ENCODE measurements at places on chromosomes 6 and 20.

- no peak for DNase-seq
Observed at GRCh38 chr20:14576196-14576877, 238.9 kb upstream of the FLRT3 start.

DNA sequence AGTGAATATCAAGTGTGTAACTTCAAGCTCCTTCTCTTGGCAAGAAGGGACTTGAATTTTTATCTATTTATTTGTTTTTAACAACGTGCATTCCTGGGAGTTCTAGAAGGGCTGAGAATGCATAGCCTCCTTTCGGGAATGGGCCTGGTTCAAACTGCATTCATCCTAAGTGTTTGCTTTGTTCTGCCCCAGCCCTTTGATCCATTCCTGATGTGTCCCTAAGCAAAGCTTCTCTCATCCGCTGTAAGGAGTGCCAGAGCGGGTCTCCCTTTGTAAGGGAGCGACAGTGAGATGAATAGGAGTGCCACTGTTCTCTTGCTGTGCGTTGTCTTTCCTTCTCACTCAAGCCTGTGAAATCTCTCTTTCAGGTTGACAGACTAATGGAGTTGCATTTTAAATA is 61.0 kb upstream of the VSTM2L start:
- DNase-seq: no peak

- peak; percentile 49 for DNase-seq
Observed at GRCh38 chr6:142746524-142746923, 198.5 kb downstream of the HIVEP2 start.

GRCh38 chr20:41508335-41508734 is 109.8 kb downstream of the CHD6 start:
- DNase-seq: no peak

GRCh38 chr20:22394583-22394982 is 189.8 kb downstream of the FOXA2 start:
- no peak for DNase-seq

DNA sequence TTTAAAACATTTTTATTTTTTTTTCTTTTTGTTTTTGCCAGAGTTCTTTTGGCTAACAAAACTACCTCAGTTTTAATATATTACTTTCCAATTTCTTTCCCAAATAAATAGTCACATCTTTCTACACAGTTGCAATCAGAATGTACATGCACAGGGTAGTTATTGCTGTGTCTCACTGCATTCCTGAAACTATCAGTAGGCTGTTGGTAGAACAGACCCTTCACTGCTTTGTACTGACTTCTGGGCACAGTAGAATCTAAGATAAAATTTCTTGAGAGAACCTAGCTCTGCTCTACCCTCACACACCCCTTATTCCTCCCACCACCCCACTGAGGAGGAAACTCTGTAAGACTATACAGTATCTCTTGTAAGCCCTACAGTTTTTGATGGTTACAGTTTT is 19.9 kb downstream of the TPX2 start:
- peak; percentile 52 for DNase-seq

- DNase-seq: peak; percentile 29
Observed at GRCh38 chr20:50338479-50339391, 148.1 kb downstream of the CEBPB start.

GRCh38 chr6:111523484-111524167 is 40.6 kb upstream of the REV3L start:
- no peak for DNase-seq

DNA sequence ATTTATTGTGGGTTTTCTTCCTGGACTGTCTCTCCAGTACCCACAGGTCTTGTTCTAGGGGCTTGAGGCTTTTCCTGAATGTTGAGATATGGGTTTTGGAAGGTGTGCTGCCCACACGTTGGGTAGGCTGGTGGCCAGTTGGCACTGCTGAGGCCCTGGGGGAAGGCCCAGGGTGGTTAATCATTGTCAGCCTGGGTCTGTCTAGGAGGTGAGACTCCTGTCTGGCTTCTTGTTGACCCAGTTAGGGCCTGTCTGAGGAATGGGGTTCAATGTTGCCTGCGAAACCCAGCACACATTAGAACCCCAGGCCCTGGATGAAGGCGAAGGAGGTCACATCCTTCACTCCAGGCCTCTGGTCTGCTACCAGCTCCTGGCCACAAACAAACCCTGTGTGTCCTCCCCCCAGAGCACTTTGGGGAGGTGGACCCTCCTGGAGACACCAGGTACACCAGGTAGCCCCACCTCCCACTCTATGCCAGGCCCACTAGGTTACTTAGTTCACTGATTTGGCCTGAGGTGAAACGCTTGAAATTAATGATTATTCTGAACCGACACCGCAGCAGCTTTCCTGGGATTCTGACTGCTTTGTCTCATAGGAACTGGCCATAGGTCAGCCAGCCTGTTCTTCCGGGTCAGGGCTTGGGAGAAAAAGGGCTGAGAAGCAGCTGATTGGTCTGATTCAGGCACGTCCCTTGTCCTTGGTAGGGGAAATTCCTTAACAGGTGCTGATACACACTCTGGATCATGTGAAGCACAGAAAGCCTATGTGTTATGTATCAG is 15.2 kb downstream of the DNMT3B start:
- DNase-seq: no peak

- DNase-seq: no peak
Observed at GRCh38 chr6:51684603-51685002, 402.8 kb downstream of the PKHD1 start.

- no peak for DNase-seq
Observed at GRCh38 chr6:34773916-34774315, 16.6 kb downstream of the SNRPC start.

- no peak for DNase-seq
Observed at GRCh38 chr6:160060221-160060620, 61.4 kb upstream of the SLC22A1 start.

GRCh38 chr6:34817446-34817845 is 25.6 kb downstream of the BLTP3A start:
- no peak for DNase-seq

GRCh38 chr6:123655521-123656306 is 19.0 kb upstream of the TRDN start:
- DNase-seq: no peak

- DNase-seq: peak; percentile 23
Observed at GRCh38 chr20:49310705-49311104, 32.8 kb upstream of the ZNFX1 start.

GRCh38 chr6:74439123-74439811 is 743.3 kb downstream of the CD109 start:
- peak; percentile 12 for DNase-seq

- DNase-seq: no peak
Observed at GRCh38 chr6:70236343-70236742, 66.5 kb downstream of the COL9A1 start.

DNA sequence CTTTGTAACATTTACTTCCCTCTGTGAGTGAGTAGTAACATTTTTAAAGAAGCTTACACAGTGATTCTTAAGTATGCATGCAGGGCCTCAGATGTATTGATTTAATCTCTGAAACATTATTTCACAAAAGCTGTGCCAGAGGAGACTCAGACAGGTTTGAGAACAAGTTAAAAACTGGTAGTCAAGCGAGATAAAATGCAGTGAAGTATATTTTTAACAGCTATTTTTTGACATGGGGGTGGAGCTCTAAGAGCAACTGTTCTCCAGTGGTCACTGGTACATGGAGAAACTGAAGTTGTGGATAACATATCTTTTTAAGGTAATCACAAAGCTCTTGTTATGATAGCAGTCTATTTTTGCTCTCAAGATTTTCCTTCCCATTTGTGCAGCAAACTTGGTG is 20.4 kb downstream of the DSTN start:
- DNase-seq: peak; percentile 32

GRCh38 chr20:44762466-44763140 is 16.9 kb downstream of the KCNK15 start:
- no peak for DNase-seq

- DNase-seq: no peak
Observed at GRCh38 chr6:116426551-116426950, 34.6 kb upstream of the CALHM6 start.

DNA sequence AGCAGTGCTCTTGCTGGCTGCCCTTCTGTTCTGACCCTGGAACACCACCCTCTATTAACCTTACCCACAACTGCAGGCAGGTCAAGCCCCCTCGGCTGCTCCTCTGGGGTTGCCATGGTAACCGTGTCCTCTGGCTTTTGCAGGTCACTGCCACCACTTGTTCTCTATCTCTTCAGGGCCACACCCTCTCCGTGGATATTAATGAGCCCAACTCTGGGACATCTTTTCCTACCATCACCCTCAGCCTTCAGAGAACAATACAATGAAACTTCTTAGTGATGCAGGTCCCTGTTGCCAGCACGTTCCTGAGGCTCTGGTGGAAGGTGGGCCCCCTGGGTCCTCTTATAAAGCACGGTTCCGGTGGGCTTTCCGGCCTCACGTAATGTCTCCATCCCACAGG is 30.8 kb upstream of the MICB start:
- no peak for DNase-seq

DNA sequence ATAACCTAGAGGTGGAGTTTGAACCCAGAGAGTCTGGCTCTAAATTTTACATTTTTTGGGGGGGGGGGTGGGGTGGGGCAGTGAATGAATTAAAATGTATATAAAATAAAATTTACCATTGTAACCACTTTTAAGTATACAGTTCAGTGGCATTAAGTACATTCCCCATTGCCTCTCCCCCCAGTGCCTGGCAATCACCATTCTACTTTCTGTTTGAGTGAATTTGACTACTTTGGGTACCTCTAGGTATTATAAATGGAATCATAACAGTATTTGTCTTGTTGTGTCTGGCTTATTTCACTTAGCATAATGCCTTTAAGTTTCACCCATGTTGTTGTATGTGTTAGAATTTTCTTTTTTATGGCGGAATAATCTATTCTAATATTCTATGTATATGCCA is 2.7 kb downstream of the FAM110A start:
- no peak for DNase-seq

DNA sequence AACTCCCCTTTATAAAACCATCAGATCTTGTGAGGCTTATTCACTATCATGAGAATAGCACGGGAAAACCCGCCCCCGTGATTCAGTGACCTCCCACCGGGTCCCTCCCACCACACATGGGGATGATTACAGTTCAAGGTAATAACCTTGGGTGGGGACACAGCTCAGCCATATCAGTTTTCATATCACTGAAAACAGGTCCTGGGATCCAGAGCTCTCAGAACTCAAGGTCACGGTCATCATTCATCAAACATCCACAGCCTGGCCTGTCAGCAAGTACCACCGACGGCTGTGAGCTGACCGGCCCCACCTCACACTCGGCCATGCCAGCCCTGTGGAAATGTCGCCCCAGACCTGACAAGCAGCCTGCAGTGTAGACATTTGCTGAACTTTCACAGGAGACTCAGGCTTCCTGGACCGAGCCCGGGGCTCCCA is 14.1 kb upstream of the FRMD1 start:
- no peak for DNase-seq

- no peak for DNase-seq
Observed at GRCh38 chr6:165961233-165961632, 206.4 kb downstream of the TBXT start.

DNA sequence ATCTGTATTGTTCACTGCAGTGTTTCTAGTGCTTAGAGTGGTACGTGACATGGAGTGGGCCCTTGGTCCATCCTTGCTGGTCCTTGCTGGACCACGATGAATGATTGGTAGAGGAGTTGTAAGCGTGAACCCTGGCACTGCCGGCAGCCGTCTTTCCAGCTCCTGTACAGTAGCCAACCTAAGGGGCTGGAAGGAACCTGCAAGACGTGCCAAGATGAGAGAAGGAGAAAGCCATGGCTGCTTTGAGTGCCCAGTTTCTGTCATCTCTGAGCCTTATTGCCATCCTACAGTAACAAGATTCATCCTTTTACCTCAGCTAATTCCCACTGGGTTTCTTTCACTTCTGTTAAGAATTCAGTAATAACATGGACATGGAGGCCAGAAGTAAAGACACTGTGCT is 5.9 kb downstream of the DHX35 start:
- no peak for DNase-seq

DNA sequence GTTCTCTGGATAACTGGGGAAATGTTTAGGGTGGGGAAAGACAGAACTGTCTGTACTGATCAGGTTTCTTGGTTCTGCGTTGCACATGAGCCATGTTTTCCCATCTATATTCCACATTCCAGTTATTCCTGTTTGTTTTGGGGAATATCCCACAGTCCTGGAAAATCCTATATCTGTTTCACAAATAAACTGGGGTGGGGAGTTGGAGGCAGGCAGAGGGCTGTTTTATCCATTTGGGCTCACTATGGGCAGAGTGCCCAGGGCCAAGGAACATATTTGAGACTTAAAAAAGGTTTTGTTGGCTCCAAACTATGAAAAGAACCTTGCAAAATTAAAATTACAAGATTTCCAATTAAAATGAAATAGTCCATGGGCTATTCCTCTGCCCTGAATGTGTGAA is 21.5 kb downstream of the FOXP4 start:
- no peak for DNase-seq
